ENCODE measurements at places on chromosomes 13 and 19.

GRCh38 chr19:1206864-1207450 is 1.4 kb downstream of the STK11 start:
- DNase-seq = no peak

GRCh38 chr19:5623397-5624017 is 624 bp downstream of the SAFB start:
- no peak for DNase-seq

- no peak for DNase-seq
These were observed 2.3 kb downstream of the SPACA4 start for GRCh38 chr19:48608798-48609263.

GRCh38 chr13:98632961-98633360 is 56.1 kb upstream of the STK24 start:
- no peak for DNase-seq

- DNase-seq = no peak
These were observed 25.5 kb upstream of the NAXD start for GRCh38 chr13:110589793-110590390.

DNA sequence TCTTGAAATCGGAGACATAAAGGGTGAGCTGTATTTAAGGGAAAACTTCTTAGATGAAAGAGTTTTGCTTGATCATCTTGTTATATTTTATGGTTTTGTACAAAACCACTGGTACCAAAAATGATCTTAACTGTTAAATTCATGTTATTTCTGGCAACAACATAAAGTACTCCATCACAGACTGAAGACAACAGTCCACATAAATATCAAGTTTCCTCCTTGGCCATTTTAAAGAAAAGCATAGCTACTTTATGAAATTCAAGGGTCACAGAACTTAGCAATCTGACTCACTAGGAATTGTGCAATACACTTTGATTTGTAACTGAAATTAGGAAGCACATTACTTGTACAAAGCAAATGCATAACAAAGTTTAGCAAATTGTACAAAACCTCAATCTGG is 66.3 kb downstream of the TBC1D4 start:
- DNase-seq = no peak

DNA sequence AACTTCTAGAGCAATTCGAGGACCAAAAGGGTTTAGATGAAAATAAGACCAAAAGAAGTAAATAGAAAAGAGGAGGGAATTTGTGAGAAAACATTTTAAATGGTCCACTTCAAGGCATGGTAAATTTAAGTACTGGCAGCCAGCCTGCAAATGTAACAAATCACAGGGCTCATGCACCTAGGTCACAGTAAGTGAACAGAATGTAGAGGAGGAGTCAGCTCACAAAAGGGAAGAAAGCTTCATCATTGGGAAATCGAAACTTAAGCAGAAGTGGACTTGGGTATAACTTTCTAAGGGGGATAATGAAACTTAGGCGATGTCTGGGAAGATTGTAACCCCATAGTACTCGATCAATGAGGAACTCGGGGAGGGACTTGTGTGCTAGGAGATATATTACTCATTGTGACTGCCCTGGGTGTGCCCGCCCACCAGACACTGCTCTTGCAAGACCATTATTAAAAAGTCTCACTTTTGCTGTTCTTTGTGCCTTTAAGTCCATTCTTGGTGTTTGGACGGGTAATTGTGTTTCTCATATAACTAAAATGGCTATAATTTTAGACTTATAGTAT is 1053.6 kb upstream of the MIR17HG start:
- no peak for DNase-seq

DNA sequence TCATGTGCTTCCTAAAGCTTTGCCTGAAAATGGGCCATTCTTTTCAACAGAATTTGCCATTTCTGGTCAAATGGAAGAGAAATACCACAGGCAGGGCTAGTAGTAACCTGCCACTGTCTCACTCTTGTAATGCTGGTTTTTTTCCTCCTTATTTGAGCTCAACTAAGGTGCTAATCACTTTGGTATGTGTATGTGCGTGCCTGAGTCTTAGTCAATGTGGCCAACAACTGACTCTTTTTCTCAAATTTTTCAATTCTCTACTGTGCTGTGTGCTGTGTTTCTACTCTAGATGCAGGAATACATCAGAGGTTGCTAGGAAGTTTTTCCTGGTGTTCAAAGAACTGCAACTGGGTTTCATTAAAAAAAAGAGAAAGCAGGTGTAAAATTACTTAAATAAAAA is 870.2 kb downstream of the EFNB2 start:
- no peak for DNase-seq

GRCh38 chr13:44219577-44220548 is 153.8 kb upstream of the SERP2 start:
- DNase-seq = no peak

GRCh38 chr13:73857106-73857505 is 277.1 kb downstream of the KLF12 start:
- DNase-seq = no peak

DNA sequence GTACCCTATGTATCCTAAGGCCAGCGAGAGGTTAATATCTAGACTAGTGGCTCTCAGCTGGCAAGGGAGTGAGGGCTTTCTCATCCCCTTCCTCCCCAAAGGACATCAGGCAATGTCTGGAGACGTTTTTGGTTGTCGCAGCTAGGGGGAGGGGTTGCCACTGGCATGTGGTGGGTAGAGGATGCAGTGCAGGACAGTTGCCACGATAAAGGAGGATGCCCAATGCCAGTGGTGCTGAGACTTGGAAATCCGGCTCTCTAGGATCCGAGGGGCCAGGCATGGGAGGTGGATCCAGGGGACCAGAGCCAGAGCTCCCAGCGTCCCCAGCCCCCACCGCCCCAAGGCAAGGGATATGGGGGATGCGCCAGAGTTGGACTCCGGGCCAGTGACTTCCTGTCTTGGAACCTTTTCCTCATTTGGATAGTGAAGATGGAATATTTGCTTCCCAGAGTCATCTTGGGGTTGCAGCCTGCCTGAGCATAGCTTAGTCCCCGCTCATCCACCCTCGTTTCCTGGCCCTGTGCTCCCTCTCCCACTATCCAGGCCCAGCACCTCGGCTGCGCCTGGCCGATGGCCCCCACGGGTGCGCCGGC is 4.9 kb downstream of the SSC5D start:
- no peak for DNase-seq

DNA sequence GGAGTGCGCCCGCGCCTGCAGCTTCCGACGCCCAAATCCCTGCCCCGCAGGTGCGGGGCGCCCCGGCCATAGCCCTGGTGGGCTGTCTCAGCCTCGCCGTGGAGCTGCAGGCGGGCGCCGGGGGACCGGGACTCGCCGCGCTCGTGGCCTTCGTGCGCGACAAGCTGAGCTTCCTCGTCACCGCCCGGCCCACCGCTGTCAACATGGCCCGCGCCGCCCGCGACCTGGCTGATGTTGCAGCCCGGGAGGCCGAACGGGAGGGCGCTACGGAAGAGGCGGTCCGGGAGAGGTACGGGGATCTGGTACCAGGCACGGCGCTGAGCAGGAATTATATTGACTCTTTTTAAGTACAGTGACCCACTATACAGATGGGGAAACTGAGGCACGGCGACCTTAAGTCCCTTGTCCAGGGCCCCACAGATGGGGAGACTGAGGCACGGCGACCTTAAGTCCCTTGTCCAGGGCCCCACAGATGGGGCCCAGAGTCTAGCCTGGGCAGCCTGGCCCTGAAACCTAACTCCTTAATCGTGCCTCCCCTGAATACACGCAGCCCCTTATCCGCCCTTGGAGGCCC is 586 bp downstream of the MRI1 start:
- DNase-seq = no peak

DNA sequence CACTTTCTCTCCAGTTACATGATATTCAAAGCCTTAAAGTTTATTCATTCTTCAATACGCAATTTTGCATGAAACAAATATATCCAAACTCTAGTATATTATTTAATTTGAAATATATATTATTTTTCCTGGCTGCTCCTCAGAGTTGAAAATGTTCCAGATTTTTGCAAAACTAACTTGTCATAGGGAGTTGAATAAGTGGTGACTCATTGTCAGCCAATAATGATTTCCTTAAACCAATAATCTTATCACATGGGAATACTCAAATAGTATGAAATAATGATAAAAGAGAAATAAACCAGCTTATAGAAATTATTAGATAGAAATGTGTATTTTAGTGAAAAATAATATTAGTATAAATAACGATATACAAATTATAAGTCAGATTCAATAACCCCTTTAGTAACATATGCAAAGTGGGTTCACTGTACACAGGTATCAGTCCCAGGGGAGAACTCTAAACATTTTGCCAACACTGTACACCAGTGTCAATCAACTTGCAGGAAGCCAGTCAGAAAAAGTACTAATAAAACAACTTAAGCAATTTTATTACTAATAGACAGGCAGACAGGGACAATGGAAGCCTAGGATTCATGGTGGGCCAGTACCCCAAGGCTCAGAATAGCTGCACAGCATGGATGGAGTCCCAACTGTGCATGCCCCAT is 222.6 kb upstream of the KLHL1 start:
- no peak for DNase-seq

DNA sequence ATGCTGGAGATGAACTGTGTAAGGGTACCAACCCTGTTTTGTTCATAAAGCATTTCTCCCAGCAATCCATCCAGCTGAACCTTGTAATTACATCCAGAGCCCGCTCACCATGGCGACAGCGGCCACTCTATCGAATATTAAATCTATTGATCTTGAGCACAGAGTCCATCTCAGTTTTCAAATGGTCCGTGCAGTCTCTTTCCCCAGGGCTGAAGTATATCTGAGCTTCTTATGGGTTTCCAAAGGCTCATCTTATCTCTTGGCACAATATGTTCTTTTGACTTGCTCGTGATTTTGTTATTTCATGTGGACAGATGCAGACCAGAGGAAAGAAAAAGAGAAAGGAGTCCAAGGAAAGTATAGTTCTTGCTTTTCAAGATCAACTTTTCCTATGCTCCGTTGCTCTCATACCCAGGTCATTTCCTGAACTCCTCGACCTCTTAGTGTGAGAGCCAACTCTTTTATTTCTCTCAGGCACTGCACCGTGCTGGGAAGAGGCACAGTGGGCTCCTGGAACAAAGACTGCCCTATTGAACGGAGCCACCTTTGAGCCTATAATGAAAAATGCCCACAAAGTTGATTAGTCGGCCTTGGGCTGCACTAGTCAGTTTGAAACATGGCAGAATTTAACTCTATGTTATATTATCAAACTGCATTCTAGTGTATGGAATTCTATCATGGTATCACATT is 66.7 kb downstream of the RFC3 start:
- no peak for DNase-seq
